ENCODE measurements at places on chromosomes 2 and 18.

DNA sequence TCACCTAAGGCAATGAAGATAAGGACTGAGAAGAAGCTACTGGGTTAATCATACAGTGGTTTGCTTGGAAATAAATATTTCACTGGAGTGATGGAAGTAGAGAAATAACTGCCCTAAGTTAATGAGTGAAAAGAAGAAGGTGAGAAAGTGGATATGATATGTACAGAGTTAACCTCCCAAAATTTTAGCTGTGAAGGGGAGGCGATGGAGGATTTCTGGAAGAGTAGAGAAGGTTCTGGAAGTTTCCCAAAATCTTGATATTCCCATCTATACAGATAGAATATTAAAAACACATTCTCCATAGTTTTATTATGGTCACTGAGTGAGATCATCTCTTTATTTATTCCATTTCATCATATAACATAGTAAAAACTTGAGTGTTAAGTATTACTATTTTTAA is 296.6 kb upstream of the RGPD4 start:
- DNase-seq: no peak

DNA sequence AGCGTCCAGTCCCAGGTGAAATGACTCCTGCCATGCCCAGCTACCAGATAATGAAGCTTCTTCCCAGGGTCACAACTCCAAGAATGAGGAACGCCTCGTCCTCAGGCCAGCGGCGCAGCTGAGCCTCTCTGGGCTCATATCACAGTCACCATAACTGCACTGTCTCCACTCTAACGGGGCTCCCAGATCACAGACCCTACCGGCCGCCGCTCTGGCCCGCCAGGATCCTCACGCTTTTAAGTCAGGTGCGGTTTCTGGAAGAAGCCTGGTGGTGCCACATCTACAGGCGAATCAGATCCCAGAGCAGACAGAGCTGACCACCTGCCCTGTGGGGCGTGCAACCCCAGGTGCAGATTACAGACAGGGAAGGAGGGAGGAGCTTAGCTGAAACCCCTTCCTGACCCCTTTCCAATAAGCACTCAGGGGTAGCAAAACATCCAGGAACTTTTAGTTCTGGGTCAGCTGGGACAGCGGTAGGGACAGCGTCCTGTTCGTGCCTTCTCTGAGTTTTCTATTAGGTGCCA is 3.7 kb upstream of the ACKR3 start:
- no peak for DNase-seq

- no peak for DNase-seq
Observed at GRCh38 chr2:191863988-191864387, 17.1 kb upstream of the CAVIN2 start.

- no peak for DNase-seq
Observed at GRCh38 chr2:72619626-72620025, 206.2 kb downstream of the EXOC6B start.

DNA sequence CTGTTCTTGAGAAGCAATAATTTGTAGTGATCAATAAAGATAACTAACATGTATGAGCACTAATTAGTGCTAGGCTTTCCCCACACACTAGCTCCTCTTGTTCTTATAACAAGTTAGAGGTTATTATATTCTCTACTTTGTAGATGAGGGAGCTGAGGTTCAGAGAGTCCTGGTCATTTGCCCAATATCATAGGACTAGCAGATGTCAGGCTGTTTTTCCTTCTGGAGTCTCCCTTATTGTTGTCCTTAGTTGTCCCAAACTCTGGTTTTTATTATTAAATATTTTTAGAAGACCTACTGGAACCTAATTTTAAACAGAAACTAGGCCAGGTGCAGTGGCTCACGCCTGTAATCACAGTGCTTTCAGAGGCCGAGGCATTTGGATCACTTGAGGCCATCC is 16.5 kb upstream of the TTC39C start:
- no peak for DNase-seq

DNA sequence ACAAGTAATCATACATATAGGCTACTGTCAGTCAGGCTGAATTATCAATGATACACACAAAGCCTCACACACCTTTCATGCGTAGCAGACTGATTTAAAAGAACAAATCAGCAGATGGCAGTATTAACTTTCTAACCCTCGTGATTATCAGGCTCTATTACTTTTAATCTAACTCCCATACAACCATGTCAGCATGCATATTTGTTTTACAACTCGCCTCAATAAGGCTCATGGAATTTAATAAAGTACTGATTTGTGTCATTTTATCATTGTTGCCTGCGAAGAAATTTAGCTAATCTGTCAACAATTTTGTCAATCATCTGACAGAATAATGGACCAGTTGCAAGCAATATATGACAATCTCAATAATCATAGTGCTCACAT is 82.8 kb downstream of the SLC25A12 start:
- DNase-seq: no peak

DNA sequence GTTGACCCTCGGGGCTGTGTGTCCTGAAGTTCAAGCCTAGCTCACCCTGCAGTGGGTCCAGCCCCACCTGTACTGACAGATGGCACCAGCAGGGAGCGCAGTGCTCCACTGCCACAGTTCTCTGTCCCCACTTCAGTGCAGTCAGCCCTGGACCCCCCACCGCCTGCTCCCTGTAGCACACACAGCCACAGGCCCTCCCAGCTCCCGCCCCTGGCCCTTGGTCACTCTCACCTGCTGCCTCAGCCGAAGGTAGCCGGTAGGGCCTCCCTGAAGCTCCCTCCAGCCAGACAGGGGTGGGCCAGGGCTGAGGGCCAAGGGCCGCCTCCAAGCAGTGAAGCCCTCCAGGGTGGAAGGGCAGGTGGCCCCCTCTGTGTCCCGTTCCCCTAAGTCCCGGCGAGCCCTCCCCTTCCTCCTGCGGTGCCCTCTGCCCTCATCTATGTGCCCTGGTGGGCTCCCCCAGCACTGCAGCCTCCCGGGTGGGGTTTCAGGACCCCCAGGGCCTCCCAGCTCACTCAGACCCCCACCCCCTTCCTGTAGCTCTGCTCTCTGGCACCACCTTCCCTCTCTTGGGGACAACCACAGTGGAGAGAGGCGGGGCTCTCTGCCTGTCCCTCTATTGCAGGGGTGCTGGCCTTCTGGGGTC is 10.8 kb upstream of the ALPP start:
- no peak for DNase-seq

DNA sequence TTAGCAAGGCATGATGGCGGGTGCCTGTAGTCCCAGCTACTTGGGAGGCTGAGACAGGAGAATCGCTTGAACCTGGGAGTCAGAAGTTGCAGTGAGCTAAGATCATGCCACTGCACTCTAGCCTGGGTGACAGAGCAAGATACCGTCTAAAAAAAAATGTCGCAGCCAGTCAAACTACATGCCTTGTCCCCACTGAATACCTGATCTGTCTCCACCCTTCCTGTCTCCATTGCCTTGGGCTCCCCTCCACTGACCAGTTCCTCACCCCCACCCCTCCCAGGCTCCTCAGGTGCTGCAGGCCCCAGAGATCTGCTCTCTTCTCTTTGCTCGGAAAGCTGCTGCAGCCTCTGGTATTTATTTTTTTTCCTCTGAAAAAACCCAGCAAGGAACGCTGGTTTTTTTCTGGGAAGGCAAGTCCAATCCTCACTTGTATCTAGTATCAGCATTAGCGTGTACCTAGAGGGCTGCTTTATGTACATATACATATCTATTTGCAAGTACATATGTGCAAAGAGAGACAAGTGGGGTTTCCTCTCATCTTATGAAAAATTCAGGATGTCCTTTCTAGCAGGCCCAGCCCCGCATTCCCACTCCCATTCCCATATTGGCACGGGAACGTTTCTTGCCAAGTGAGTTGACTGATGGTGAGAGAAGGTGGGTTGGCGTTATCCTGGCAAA is 4.4 kb downstream of the PSD4 start:
- DNase-seq: no peak

DNA sequence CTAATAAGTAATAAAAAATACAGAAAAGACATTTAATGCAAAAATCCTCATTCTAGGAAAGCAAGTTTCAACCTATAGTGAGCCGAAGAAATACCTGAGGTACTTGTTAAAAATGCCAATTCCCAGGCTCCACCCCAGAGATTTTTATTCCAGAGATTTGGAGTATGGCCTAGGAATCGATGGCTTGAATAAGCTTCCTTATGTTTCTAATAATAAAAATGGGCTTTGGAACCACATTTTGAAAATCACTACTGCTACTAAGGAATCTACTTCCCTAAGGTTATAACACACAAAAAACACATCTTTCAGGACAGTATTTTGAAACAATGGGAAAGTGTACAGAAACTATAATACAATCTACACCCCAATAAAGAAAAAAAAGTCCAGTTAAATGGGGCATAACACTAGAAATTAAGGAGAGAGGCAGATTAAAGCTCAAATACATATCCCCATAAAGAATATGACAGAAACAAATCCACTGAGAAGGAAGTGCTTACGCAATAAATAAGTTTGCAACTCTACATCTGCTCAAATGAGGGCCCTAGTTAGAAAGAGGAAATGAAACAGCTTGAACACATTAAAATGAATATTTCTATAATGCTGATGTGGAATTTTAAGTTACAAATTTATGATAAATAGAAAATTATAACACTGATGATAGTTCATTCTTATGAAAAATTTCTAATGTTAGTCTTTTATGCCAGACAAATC is 103.7 kb downstream of the EPB41L3 start:
- no peak for DNase-seq

GRCh38 chr2:55061523-55062344 is 11.5 kb upstream of the RTN4 start:
- DNase-seq: no peak

- DNase-seq: no peak
Observed at GRCh38 chr2:165008730-165009315, 53.5 kb upstream of the SLC38A11 start.

- DNase-seq: no peak
Observed at GRCh38 chr2:11371092-11371937, 26.9 kb upstream of the ROCK2 start.

DNA sequence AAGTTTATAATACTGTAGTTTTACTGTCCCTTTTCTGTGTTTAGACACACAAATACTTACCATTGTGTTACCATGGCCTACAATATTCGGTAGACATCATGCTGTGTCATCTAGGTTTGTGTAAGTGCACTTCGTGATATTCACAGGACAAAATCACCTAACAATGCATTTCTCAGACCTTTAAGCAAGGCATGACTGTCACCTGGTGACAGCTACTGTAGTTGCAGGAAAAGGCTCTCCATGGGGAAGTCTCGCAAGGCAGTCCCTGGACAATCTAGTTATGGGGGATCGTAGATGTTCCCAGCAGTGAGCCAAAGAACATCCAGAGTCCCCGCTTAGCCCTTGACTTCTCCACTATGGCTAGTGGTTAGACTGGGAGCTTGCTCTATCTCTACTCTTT is 73.1 kb downstream of the EIF2AK3 start:
- DNase-seq: no peak

- no peak for DNase-seq
Observed at GRCh38 chr2:49686291-49686690, 532.0 kb upstream of the FSHR start.

DNA sequence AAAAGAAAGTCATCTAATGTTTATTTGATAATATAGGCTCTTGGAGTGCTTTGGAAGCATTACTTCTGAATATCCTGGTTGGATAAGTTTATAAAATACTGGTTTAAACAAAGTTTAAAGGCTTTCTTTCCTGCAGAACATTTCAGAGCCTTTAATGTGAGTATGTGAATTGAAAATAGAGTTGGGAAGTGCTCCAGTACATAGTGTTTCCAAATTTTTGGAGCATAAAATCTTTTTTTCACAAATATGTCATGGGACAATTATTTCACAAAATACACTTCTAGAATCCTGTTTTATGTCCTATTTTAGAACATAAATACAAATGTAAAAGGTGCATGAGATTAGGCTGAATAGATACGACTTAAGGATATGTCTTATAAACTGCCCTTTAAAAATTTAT is 158.9 kb upstream of the HNRNPA3 start:
- no peak for DNase-seq

DNA sequence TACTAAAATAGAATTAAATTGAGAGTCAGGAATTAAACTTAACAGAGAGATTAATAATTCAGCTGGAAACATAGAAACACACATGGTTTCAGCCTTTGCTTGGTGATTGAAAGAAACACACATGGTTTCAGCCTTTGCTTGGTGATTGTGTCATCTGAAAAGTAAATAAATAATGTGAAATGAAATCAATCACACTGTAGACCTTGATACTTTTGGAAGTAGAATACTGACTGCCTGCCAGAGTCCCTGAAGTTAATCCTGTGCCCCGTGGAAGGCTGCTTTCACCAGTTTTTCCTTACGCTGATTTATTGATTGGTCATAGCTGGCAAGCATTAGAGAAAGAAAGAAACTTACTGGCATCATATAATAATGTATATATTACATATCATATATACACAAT is 1252.7 kb upstream of the FAM98A start:
- DNase-seq: no peak

- DNase-seq: no peak
Observed at GRCh38 chr2:135829378-135830135, 7.4 kb downstream of the LCT start.

GRCh38 chr18:13371689-13372418 is 153.3 kb downstream of the LDLRAD4 start:
- DNase-seq: no peak

GRCh38 chr2:5803547-5803946 is 111.4 kb downstream of the SOX11 start:
- DNase-seq: no peak

DNA sequence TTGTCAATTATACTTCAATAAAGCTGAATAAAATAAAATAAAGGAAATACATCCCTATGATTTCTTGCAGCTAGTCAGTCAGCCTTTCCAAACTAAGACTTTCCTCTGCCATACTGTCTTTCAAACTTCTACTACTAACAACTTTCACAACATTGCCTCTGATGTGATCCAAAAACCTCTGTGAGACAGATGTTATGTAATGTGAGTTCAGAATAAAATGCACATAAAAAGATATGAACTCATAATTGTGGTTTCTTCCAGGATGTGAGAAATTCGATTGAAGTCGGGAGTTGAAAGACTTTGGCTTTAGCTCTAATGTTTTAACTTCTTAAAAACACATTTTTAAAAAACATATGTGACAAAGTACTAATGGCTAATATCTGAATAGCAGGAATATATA is 98.7 kb downstream of the PIGN start:
- DNase-seq: no peak
